ENCODE measurements at places on chromosomes 16 and 17.

GRCh38 chr16:25868106-25868505 is 176.3 kb downstream of the HS3ST4 start:
- no peak for DNase-seq

DNA sequence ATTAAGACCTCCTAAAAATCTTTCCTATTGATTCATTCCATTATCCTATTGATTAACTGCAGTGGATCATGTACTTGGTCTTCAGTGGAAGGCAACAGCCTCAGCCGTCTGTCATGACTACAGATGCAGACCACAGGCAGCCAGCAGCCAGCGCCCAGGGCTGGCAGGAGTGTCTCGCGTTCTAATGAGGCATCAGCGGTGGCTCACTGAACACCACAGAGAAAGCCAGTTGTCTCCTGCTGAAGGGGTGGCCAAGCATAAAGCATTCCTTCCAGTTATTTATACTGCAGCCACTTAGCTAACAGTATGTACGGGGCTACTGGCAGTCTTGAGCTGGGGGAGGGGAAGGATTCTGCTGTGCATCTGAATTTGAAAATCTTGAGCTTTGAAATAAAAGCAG is 214.3 kb downstream of the IRX3 start:
- no peak for DNase-seq

DNA sequence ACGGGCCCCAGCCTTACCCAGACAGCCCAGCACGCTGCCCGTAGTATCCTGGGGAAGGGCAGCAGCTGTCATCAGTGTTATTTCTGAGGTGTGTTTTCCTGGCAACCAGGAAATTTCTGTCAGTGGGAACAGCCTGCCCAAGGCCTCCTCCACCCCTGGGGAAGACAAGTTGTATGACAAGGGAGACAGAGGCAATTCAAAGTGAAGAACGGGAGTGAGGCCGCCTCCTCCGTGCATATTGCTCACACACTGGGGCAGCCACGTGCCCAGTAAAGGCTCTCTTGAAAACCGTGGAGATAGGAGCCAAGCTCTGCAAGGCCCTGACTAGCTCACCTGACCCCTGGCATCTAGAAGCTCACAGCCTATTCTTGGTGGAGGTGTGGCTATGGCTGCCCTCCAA is 57.6 kb downstream of the RAI1 start:
- no peak for DNase-seq

GRCh38 chr16:30941600-30942425 is 7.1 kb upstream of the ORAI3 start:
- DNase-seq: peak; percentile 76

DNA sequence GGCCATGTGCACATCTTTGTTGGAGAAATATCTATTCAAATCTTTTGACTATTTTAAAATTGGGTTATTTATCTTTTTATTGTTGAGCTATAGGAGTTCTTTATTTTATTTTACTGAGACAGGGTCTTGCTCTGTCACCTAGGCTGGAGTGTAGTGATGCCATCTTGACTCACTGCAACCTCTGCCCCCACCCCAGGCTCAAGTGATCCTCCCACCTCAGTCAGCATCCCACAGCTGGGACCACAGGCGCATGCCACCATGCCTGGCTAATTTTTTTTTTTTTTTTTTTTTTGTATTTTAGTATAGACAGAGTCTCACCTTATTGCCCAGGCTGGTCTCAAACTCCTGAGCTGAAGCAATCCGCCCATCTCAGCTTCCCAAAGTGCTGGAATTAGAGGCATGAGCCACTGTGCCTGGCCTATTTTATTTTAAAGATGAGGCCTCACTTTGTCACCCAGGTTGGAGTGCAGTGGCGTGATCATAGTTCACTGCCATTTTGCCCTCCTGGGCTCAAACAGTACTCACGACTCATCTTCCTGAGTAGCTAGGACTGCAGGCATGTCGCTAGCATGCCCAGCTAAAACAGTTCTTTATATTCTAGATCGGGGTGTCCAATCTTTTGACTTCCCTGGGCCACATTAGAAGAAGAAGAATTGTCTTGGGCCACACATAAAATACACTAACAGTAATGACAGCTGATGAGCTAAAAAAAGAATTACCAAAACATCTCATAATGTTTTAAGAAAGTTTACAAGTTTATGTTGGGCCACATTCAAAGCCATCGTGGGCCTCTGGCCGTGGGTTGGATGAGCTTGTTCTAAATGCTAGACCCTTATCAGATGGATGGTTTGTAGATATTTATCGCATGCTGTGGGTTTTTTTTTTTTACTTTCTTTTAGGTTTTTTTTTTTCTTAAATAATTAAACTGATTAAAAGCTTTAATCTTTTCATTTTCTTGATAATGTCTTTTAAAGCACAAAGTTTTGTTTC is 13.7 kb downstream of the TENT4B start:
- DNase-seq: no peak

All from GM06990 (cell line).